T-helper 2 cell (primary cell): ENCODE measurements at places on chromosomes 11 and 22.

GRCh38 chr11:41031551-41032060, 427.8 kb downstream of the LRRC4C start:
- DNase-seq = no peak

DNA sequence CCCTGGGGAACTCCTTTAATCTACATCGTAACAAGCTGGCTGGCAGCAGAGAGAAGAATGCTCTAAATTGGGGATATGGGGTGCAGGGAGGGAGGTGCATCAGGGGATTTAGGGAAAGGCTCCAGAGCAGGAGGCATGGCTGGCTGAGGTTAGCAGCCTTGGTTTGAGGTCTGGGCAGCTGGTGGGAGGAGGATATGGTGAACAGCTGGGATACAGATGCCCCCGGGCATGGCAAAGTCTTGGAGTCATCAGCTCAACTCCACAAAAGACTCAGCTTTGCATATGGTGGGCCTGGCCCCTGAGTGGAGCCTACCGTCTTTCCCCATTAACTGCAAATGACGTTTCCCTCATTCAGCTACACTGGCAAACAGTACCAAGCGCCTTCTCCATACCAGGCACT, 5.4 kb downstream of the FAM83F start:
- no peak for DNase-seq

DNA sequence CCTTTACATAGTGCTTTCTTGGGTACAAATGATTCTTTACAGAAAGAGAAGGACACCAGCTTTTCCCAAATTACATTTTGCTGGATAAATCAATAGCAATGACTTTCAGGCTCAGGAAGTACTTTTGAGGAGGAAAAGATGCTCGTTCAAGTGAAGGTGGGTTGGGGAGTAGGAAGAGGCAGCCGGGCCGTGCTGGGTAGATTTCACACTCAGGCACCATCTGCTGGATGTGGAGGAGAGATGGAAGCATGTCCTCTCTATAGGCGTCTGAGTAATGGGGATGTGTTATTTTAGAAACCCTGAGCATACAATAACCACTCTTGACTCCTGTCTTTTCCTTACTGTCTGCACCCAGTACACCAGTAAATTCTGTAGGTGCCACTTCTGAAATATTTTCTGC, 152.3 kb upstream of the LARGE1 start:
- DNase-seq = no peak

DNA sequence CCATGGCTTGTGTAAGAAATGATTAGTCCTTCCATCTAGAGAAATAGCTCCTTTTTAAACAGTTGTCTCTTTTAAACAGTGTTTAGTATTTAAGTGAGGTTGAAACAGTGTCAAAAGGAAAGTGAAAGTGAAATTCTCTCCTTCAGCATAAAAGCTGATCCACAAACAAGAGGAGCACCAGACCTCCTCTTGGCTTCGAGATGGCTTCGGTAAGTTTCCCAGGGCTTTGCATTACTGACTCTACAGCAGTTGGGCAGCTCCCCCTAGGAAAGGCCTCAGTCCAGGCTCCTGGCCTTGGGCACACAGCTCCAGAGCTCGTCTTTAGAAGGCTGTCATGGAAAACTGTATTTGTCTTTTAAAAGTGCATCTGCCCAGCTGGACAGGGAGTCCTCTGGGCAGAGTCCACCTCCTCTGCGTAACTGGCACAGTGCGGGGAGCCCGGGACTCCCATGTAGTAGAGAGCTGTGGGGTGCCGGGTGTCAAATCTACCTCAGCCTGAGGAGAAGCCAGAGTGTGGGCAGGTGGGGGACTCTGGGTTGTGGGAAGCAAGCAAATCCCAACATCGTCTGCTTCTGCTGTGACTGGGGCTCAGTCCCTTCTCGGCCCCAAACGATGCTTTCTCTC, at the start of gene PLAAT4:
Gene PLAAT4 (plus strand): TSS at position 140 of the 624 bp plus-strand sequence. CDS start 61 bp downstream, at position 201.
- DNase-seq = no peak

DNA sequence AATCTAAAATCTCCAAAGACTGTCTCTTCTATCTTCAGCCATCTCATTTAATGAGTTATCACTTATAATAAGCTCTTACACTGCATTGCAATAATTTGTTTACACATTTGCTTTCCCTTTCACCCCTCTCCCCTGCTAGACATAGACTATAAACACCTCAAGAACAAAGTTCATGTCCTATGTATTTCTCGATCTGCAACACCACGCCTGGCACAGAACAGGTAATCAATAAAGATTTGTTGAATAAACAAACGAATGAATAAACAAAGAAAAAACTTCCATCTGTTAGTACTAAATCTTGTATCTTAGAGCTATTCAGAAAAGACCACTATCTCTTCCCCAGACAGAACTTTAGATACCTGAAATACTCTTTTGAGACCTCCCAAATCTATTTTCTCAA, 77.6 kb downstream of the PAK1 start:
- no peak for DNase-seq

DNA sequence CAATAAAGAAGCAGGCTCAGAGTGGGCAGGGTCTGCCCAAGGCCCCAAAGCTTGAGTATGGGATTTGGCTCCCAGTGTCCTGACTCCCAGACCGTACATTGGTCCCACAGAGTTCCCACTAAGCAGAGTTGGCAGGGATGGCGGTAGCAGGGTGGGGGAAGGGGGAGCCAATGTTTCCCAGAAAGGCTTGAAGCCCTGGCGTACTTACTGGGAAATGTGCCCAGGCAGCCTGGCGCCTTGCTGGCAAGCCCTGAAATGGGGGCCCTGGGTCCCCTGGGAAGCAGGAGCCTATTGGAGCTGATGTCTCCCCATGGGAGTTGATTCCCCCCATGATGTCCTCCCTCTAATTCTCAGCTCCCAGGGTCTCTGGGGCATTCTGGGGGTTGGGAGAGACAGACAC, 9.3 kb downstream of the ARHGEF17 start:
- DNase-seq = no peak

DNA sequence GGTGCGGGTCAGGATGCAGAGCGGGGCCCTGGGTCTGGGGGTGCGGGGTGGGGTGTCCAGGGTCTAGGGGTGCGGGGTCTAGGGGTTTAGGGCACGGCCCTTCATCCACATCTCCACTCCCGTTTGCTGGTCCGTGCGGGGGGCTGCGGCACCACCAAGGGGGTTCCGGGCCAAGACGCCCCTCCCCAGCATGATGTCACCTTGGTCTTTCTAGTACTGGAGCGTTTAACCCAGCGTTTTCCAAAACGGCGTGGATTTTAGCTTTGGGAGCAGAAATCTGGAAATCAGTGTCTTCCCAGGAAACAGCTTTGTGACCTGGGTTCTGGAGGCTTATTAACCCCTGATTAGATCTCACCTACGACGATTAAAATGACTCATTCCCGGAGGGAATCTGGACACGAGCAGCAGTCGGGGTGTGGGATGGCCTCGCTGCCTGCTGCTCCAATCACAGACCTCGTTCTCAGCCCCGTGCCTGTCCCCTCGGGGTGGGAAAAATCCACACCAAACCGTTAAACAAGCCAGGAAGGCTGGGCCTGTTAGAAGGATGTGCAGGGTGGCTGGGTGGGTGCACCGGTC, 759 bp downstream of the AP2A2 start:
- no peak for DNase-seq

DNA sequence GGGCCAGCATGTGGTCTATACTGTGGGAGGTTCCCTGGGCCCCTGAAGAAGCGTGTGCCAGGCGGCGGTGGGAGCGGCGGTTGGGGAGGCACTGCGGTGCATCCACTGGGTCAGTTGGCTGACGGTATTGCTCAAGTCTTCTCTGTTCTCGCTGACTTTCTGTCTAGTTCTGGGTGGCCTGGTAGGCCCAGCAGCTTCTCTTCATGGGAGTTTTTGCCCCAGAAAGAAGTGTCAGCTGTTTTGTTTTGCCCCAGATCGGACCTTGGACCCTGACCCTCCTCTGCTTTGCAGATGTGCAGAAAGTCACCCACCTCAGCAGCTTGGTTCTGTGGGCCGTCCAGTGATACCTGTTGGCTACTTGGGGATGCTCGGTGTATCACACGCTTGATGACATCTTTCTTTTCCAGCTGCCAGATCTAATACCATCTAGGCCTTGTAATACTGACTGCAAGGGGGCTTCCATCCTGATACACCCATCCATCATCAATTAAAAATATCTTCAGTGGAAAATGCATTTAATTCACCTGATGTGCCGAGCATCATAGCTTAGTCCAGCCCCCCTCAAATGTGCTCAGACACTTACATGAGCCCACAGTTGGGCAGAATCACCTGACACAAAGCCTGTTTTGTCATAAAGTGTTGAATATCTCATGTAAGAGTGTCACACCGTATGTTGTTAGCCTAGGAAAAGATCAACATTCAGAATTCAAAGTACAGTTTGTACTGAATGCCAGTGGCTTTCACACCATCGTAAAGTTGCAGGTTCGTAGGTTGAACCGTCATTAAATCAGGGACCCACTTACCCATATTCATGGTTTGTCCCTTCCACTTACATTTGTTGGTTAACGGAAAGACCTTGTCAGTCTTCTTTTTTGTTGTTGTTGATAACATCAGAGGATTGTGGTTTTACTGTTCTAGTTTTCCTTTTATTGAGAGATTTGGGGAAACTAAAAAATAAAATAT, 13.9 kb downstream of the ZBED4 start:
- no peak for DNase-seq

DNA sequence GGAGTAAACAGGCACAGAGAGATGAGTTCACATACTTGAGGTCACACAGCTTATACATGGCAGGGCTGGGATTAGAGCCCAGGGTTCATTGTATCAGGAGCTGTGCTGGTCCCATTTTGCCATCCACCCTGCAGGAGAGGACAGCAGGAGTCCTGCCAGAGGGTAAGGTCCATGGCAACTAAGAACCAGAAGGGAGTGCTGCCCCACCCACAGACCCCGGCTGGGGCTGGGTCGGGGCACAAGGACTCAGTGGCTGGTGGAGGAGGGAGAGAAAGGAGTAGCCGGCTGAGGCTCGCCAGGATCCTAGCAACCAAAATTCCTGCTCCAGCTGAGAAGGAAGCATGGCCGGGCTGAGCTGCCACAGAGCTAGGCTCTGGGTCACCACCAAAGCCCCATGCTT, 25.9 kb upstream of the TP53I11 start:
- no peak for DNase-seq
